Stimulated activated CD8-positive, alpha-beta memory T cell treated with anti-CD3 and anti-CD28 coated beads, Interleukin-15, amount 100 ng/mL, for 24 hours (primary cell): ENCODE measurements at places on chromosomes 7 and 10.

DNA sequence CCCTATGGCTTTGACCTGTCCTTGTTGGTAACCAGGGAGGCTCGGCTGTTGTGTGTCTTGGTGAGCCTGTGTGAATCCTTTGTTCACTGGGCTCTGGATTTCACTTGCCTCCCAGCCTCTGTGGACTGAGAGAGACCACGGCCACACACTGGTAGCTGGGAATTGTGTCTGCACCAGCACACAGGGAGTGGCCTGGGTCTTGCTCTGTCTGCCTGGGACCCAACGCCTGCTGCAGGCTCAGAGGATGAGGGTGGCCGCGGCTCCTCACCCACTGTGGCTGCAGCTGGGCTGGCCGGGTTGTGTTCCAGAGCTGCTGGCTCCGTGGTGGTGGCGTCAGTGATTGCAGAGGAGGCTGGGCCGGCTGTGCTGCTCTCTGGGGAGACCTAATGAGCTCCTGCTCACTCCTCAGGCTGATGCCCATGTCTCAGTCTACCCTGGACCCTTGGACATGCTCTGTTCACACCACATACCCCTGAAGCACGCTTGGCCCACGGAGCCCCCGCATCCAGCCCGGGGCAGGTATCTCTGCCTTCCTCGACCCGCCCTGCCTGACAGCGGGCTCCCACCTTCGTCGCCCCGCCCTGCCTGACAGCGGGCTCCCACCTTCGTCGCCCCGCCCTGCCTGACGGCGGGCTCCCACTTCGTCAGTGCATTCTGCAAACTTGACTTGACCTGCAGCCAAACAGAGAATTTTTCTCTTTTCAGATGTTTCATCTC, 328.5 kb downstream of the ADARB2 start:
- no peak for DNase-seq

DNA sequence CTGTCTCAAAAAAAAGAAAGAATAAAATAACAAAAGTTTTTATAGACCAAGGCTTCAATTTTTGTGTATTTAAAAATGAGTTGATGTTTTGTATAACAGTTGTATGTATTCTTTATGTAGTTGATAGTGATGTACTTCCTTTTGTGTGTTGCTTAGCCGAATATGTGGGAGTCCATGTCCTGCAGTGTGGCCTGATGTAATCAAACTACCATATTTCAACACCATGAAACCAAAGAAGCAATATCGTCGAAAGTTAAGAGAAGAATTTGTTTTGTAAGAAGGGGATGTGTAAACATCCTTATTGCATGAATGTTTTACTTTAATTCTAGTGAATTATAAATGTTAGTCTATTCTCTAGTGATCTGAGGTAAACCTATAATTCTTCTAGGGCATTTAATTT, 56.6 kb downstream of the MPLKIP start:
- DNase-seq = no peak

GRCh38 chr10:80701706-80702105, 164.0 kb downstream of the SH2D4B start:
- no peak for DNase-seq

DNA sequence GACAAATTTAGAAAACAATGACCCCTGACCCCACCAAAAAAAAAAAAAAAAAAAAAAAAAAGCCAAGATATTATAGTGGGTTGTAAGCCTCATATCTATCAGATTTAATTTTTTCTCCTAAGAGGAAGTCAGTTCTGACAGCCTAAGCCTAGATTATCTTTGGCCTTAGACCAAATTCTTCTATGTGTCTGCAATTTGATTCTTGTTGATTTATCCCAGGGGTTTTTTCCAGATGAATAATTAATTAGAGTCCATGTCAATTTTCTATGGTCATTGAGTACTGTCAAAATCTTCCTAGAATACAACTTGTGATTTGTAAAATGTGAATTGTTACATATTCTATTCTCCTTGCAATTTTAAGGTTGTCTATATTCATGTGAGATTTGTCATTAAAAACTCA, 151.6 kb upstream of the CACNA2D1 start:
- no peak for DNase-seq

- DNase-seq = no peak
These were observed 20.2 kb downstream of the CALML3 start for GRCh38 chr10:5545011-5545410.

GRCh38 chr7:40780460-40780859, 645.7 kb downstream of the SUGCT start:
- DNase-seq = no peak

DNA sequence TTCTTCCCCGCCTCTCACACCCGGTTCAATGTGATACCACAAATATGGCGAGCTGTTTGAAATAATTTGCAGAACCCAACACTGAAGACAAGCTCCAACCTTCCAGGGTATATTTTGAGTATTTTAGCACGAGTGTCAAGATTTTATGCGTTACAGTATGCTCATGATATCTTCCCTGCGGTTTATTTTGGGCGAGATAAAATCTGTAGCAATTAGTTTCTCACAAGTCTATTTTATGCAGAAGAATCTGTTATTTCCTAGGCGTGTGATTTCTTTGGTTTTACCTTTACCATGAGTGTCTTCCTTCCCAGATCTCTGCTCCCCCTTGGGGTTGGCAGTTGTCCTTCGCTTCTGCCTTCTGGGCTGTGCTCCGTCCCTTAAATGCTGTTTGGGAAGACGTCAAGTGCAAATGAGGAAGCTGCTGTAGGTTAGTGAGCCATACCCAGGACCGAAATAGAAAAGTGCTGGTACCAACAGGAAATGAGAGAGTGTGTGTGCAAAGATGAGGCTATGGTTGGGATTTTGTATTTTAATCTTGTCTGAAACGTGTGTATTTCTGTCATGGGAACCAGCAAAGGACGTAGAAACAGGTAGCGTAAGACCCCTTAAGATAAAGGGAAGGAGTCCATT, 299.8 kb downstream of the KLF6 start:
- DNase-seq = no peak

GRCh38 chr7:157606140-157606539, 269.3 kb downstream of the DNAJB6 start:
- no peak for DNase-seq

DNA sequence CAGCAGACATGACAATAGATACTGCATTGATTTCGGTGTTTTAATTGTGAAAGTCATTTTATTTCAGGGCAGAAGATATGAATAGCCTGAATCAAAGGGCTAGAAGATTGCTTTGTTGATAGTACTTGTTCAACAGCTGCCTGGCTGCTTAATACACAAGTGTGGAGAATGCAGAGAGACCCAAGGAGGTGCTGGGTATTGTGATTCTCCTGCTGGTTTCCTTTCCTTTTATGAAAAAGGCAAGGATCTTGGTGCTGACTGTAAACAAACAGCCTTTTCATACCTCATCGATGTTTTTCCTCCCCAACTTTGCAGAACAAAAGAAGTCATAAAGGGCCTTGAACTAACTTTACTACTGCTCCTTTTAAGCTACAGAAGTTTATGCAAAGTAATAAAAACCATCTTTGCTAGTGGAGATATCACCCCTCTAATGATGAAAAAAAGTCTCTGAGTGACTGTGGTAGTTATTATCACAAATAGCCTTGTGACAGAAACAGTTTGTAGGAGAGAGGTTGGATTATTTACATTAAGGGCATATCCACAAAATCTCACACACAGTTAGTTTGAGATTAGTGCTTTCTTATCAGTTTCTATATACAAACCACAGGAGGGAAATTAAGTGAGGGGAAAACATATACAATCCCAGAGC, 800.0 kb downstream of the LRMDA start:
- no peak for DNase-seq

GRCh38 chr7:90631502-90631901, 35.4 kb downstream of the CDK14 start:
- DNase-seq = no peak

- DNase-seq = no peak
These were observed 238.8 kb downstream of the BAMBI start for GRCh38 chr10:28915989-28916588.

GRCh38 chr7:139930286-139930965, 101.4 kb downstream of the TBXAS1 start:
- DNase-seq = no peak

GRCh38 chr10:97796651-97797050, 24.9 kb upstream of the SFRP5 start:
- DNase-seq = no peak

- no peak for DNase-seq
These were observed 72.6 kb downstream of the AP3M1 start for GRCh38 chr10:74078037-74078436.

- DNase-seq = no peak
These were observed 46.6 kb upstream of the ABLIM1 start for GRCh38 chr10:114704679-114705078.

- no peak for DNase-seq
These were observed 143.3 kb downstream of the HDAC9 start for GRCh38 chr7:18638594-18639452.

- no peak for DNase-seq
These were observed 81.9 kb upstream of the DYNC1I1 start for GRCh38 chr7:95690367-95690947.

- DNase-seq = no peak
These were observed 277.6 kb upstream of the SORCS1 start for GRCh38 chr10:107442035-107442505.

- no peak for DNase-seq
These were observed 59.7 kb downstream of the SORBS1 start for GRCh38 chr10:95501203-95502094.

DNA sequence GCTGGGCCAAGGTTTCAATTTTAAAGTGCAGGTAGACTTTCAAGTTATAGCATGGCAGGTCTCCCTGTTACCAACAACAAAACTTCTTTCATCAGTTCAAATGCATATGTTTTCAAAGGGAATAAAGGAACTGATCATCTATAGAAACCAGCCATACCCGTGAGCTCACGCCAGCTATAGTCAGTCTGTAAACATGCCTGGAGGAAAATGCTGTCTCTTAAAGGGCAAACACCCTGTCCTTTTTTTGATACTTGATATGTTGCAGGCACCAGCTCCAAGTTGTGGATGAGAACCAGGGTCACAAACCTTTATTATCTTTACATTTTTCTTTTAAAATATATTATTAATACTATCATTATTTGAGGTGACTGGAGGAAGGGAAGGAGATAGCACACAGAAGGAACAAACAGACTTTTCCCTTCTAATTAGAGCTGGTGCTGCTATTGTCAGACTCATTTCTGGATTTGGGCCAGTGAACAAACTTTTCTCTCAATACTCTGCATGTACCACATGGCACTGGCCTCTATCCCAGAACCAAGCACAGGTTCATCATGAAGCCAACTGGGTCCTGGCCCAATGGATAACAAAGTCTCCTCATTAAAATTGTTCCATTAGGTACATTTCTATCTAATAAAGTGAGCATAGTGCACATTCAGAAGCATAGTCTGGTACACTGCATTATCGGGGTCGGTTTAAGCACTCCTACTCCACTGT, 1102.4 kb downstream of the SORCS3 start:
- no peak for DNase-seq

- no peak for DNase-seq
These were observed 2.4 kb upstream of the PKD1L1 start for GRCh38 chr7:47950714-47951113.

GRCh38 chr7:125834421-125834820, 904.8 kb upstream of the POT1 start:
- no peak for DNase-seq

DNA sequence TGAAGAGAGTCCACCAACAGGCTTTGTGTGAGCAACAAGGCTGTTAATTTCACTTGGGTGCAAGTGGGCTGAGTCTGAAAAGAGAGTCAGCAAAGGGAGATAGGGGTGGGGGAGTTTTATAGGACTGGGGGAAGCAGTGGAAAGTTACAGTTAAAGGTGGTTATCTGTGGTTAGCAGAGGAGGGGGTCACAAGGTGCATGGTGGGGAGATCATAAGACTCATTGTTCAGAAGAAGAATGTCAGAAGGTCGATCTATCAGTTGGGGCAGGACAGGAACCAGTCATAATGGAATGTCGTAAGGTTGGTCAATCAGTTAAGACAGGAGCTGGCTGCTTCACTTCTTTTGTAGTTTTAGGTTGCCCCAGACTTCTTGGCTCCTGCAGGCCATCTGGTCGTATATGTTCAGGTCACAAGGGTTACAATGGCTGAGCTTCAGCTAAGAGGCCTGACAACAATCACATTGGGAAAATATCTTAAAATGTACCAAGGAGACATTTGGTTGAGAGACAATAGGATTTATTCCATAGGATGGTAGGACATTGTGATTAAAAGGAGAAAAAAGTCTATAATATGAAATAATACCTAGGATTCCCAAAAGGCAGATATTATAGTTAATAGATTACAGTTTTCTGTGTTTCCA, 356.4 kb downstream of the ANKRD7 start:
- DNase-seq = no peak

DNA sequence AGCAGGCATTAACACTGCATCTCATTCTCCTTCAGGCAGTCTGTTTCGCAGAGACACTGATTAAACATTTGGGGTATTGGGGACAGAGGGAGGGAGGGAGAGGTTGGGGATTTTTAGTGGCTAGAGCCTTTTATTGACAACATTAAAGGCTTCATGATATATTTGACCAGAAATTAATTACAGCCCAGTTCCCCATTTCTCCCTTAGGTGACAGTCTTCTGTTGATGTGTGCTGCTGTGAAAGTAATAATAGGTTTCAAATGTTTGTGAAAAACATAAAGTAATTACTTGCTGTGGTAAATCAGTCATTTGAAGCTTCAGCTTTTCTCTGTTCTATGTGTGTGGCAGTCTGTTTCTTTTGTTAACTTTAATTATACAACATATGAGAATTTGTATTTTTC, 105.3 kb upstream of the LRGUK start:
- DNase-seq = no peak

- no peak for DNase-seq
These were observed 6.7 kb upstream of the BTBD16 start for GRCh38 chr10:122264436-122264835.

GRCh38 chr7:78326876-78327275, 528.3 kb downstream of the PHTF2 start:
- no peak for DNase-seq

- no peak for DNase-seq
These were observed 40.5 kb downstream of the ENTPD1 start for GRCh38 chr10:95796504-95796903.

DNA sequence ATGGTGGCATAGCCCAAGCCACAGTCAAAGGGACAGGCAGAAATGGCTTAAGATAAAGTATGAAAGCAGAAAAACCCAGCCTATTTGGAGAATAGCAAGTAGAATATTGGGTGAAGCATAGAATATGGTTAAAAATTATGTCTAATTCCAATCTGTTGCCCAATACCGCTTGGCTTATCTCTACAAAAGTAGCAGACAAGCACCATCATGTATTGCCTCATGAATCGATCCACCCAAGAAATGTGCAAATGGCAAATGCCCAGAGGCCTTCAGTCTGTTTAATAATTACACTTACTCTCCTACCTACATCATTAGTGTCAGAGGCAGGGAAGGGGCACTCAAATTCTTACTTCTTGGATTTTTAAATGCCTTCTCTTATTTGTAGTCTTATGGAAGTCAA, 130.9 kb upstream of the ADAM12 start:
- no peak for DNase-seq

GRCh38 chr7:22350466-22351328, 6.3 kb downstream of the RAPGEF5 start:
- no peak for DNase-seq

DNA sequence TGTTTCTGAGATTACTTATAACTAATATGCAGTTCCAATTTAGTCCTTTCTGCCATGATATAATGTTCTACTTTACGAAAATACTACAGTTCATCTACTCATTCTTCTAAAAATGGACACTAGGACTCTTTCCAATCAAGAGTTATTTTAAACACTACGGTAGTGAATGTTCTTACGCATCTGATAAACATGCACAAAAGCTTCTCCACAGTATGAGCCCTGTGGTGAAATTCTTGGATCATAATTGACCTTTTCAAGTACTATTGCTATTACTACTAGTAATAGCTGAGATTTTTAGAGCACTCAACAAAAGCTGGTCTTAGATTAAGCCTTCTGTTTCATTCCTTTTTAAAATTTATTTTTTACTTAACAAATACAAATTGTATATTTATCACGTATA, 106.4 kb downstream of the CH25H start:
- no peak for DNase-seq
